ENCODE measurements at places on chromosomes 11 and 22.

GRCh38 chr11:106614262-106614661 is 404.0 kb downstream of the GUCY1A2 start:
- H3K36me3 ChIP-seq = no peaks in the 10 kb centered on the region
- H3K27me3 ChIP-seq = no peaks in the 10 kb centered on the region
- no peak overlapping the region for H3K27ac ChIP-seq
- no peaks in the 10 kb centered on the region for H3K4me1 ChIP-seq
- no peak overlapping the region for H3K4me3 ChIP-seq
- DNase-seq = no peak

DNA sequence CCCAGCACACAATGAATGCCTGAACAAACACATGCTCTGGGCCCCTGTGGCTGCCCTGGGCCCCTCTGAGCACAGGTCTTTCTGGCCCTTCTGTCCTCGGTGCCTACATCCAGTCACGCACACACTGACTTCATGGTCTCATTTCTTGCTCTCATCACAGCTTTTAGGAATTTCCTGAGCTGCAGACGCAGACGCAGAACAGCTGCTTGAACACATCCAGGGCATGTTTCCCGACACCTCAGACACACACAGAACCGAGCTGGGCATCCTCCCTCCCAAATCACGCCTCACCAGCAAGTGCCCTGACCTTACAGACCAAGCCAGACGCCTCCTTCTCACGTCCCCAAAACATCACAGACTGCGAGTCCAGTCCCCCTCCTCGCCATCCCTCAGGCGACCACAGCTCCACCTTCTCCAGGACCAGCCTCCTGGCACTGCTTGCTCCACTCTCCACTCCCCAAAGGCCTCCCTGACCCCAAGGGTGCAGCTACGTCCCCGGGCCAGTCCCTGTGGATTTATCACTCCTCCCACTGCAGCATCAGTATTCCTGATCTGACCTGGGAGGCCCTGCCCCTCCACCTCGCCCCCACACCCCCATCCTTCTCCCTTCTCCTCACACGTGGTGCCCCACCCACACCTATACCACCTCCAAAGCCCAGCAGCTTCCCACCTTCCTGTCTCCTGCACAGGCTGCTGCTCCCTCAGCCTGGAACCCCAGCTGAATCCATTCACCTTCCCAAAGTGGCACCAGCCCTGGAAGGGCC is 12.9 kb downstream of the SIRT3 start:
- no peaks in the 10 kb centered on the region for H3K36me3 ChIP-seq
- H3K27ac ChIP-seq = no peak overlapping the region
- no peaks in the 10 kb centered on the region for H3K4me1 ChIP-seq

DNA sequence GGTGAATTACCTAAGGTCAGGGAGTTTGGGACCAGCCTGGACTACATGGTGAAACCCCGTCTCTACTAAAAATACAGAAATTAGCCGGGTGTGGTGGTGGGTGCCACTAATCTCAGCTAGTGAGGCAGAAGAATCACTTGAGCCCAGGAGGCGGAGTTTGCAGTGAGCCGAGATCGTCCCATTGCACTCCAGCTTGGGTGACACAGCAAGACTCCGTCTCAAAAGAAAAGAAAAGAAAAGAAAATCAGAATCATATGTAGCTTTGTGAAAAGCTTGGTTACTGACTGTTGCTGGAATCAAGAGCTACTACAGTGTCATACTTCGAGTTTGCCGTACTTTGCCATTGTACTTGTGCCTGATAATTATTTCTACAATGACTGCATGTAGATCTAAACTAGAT is 4.2 kb upstream of the TMEM135 start:
- no peak overlapping the region for H3K27ac ChIP-seq
- no peak overlapping the region for H3K4me3 ChIP-seq
- no peak for DNase-seq
- H3K36me3 ChIP-seq = no peaks in the 10 kb centered on the region
- no peaks in the 10 kb centered on the region for H3K27me3 ChIP-seq

DNA sequence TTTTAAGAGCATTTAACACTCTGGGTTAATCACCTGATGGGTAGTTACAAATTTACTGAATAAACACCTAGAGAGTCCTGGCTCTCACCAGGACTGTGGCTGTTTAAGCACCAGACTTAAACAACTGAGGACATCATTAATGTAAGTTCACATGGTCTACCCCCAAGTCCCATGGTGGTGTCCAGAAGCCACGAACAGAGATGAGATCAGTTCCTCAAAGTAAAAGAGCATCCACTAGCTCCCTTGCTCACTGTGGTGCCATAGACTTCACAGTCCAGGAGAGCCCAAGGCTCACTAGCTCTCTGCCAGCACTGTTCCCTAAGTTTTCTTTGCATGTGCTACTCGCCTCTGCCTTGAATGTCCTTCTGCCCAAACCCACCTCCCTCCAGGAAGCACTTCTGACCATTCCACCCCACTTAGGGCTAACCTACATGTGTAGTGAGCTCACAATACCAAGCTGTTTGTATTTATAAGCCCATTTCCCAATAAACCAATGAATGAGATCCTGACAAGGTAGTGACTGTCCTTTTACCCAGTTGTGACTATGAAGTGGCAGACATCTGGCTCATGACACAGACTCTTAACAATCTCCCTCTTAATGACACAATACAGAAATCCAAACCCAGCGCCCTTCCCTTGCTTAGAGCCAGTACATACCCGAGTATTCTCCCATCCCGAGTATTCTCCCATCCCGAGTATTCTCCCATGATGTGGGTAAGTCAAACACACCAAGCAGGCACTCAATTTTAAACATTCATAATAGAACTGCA is 15.7 kb downstream of the NAP1L4 start:
- no peak for DNase-seq
- no peaks in the 10 kb centered on the region for H3K27me3 ChIP-seq
- H3K36me3 ChIP-seq = peaks cover 81% of the 10 kb centered on the region
- H3K4me3 ChIP-seq = no peak overlapping the region

DNA sequence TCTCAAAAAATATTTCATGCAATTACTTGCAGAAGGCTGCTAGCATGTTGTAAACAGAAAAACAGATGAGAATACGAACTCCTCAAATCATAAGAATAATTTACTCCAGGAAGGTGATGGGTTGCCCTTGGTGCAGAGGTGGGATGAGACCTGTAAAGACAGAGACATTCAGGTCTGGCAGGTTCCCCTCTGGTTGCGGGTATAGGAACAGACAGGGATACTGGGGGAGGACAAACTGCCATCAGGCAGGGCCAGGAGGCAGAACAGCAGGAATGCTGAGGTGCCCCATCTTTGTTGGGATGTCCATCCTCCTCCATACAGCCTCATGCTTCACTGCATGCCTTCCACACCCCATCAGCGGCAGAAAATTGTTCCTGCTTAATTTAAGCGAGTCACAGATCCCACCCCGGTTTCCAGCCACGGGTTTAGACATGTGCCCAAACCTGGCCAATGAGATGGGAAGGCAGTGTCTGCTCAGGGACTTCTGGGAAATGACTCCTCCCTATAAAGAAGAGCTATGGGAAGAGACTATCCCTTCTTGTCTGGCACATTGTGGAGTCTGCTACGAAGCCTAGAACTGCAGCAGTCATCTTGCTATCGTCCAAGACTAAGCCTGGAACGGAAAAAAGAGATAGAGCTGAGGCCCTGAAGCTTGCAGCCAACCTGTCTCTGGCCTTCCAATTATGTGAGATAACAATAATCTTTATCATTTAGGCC is 23.1 kb upstream of the IRAG1 start:
- H3K4me3 ChIP-seq = no peak overlapping the region
- H3K4me1 ChIP-seq = no peaks in the 10 kb centered on the region
- no peak for DNase-seq
- no peaks in the 10 kb centered on the region for H3K27me3 ChIP-seq
- H3K36me3 ChIP-seq = no peaks in the 10 kb centered on the region

DNA sequence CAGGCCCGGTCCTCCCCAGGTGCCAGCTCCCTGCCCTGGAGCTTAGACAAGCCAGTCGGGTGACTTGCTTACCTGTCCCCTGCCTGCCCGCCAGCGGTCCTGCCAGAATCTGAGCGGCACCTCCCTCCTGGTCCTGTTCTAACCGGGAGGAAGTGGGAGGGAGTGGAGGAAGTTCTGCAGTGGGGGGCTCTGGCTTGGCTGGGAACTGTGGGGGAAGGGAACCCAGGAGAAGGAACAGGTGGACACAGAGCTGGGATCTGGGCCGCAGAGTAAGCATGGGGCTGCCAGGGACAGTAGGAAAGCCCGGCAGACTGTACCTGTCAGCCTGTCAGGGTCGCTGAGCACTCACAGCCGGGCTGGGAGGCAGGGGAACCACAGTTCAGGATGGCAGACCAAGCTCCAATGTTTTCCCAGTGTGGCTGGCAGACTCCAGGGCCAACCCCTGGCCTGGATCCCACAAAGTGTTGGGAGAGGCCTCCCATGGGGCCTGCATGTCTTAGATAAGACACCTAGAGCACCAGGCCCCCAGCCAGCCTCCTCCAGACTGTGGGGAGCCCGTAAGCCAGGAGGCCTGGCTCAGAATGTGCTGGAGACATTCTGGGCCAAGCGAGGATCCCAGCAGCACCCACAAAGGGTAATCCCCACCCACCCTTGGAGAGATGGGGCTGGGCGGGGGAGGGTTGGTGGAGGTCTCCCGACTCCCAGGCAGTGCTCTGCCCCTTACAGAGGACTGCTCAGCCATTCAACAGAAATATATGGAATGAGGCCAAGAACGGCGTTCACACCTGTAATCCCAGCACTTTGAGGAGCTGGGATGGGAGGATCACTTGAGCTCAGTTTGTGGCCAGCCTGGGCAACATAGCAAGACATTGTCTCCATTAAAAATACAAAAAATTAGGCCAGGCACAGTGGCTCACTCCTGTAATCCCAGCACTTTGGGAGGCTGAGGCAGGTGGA is 2.3 kb downstream of the CYB5R3 start:
- H3K27ac ChIP-seq = peak overlapping the region; percentile 85
- H3K4me3 ChIP-seq = no peak overlapping the region
- H3K4me1 ChIP-seq = peaks cover 26% of the 10 kb centered on the region
- no peaks in the 10 kb centered on the region for H3K36me3 ChIP-seq
- no peak for DNase-seq

DNA sequence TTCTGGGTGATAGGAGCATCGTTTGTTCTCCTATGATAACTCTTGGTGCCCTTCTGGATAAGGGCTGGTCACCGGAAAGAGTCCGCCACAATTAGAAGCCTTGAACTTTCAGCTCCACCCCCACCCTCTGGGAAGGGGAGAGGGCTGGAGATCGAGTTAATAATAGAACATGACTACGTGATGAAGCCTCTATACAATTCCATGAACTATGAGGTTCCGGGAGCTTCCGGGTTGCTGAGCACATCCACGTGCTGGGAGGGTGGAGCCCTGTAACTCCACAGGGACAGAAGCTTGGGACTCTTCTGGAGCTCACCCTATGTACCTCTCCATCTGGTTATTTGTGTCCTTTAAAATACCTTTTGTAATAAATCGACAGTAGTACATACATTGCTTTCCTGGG is 40.3 kb downstream of the ARHGAP42 start:
- H3K4me3 ChIP-seq = no peak overlapping the region
- DNase-seq = no peak
- H3K4me1 ChIP-seq = no peaks in the 10 kb centered on the region
- no peaks in the 10 kb centered on the region for H3K36me3 ChIP-seq

GRCh38 chr11:76728778-76729177 is 54.4 kb upstream of the TSKU start:
- no peak for DNase-seq
- H3K27me3 ChIP-seq = no peaks in the 10 kb centered on the region
- no peaks in the 10 kb centered on the region for H3K36me3 ChIP-seq
- no peak overlapping the region for H3K4me3 ChIP-seq

GRCh38 chr11:96461871-96462270 is 72.1 kb downstream of the JRKL start:
- no peak overlapping the region for H3K27ac ChIP-seq
- H3K27me3 ChIP-seq = no peaks in the 10 kb centered on the region
- no peaks in the 10 kb centered on the region for H3K4me1 ChIP-seq
- no peaks in the 10 kb centered on the region for H3K36me3 ChIP-seq
- DNase-seq = no peak

DNA sequence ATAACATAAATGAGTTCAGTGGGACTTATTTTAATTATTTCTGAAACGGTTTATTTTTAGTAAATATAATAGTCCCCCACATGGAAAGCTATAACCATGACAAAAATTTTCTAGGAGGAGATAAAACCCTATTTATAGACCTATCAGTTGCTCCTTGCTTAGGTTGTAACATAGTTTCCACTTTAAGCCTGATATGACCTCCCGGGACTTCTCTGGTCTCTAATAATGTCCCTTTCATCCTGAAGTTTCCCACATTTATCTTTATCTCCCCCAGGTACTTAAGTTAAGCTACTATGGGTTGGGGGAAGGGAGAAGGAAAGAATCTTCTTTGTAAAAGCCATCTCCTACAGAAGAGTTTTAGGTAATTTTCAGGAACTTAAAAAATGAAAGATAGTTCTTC is 117.7 kb downstream of the RBFOX2 start:
- no peak overlapping the region for H3K4me3 ChIP-seq
- no peaks in the 10 kb centered on the region for H3K36me3 ChIP-seq
- H3K27me3 ChIP-seq = no peaks in the 10 kb centered on the region

GRCh38 chr11:75233754-75234172 is 6.8 kb upstream of the TPBGL start:
- no peaks in the 10 kb centered on the region for H3K4me1 ChIP-seq
- DNase-seq = peak; percentile 47
- no peak overlapping the region for H3K4me3 ChIP-seq
- no peak overlapping the region for H3K27ac ChIP-seq
- H3K27me3 ChIP-seq = no peaks in the 10 kb centered on the region

GRCh38 chr22:49647627-49648026 is 180.0 kb downstream of the BRD1 start:
- no peak overlapping the region for H3K27ac ChIP-seq
- no peaks in the 10 kb centered on the region for H3K36me3 ChIP-seq
- H3K27me3 ChIP-seq = no peaks in the 10 kb centered on the region
- no peak for DNase-seq

- no peak overlapping the region for H3K4me3 ChIP-seq
- no peaks in the 10 kb centered on the region for H3K27me3 ChIP-seq
- H3K27ac ChIP-seq = no peak overlapping the region
- no peak for DNase-seq
These were observed 85.8 kb downstream of the FANCF start for GRCh38 chr11:22539821-22540256.

- DNase-seq = no peak
- H3K36me3 ChIP-seq = no peaks in the 10 kb centered on the region
- H3K27me3 ChIP-seq = no peaks in the 10 kb centered on the region
- no peak overlapping the region for H3K4me3 ChIP-seq
- peaks cover 8% of the 10 kb centered on the region for H3K4me1 ChIP-seq
- no peak overlapping the region for H3K27ac ChIP-seq
These were observed 16.8 kb downstream of the CD5 start for GRCh38 chr11:61119055-61119454.

GRCh38 chr22:47043835-47044721 is 281.6 kb downstream of the TBC1D22A start:
- H3K36me3 ChIP-seq = no peaks in the 10 kb centered on the region
- no peak overlapping the region for H3K27ac ChIP-seq
- DNase-seq = peak; percentile 90
- no peak overlapping the region for H3K4me3 ChIP-seq

Data from Peyer's patch (tissue), 4 donors.